ENCODE measurements at places on chromosomes 4 and X. TPM values are rescaled to one million over a fixed set of nuclear protein-coding genes. Genes with fewer than 3 reads are reported as not detected.

Gene LAP3
- 126 TPM for polyA plus RNA-seq

Gene SNCA
- polyA plus RNA-seq, result 20.4 TPM

Gene CT83
- polyA plus RNA-seq, result not detected

Gene WDR1
- 267 TPM for polyA plus RNA-seq

Gene MAGEE1
- 2.0 TPM for polyA plus RNA-seq

Gene RAB41
- polyA plus RNA-seq, result 0.10 TPM

Gene COPS4
- 31.0 TPM for polyA plus RNA-seq

Gene DCLK2
- polyA plus RNA-seq, result 2.5 TPM

Gene SPCS3
- polyA plus RNA-seq, result 36.5 TPM

Gene TMEM150C
- 1.2 TPM for polyA plus RNA-seq

Gene GLOD5
- 7.5 TPM for polyA plus RNA-seq

Gene ODAM
- polyA plus RNA-seq, result not detected

Gene UGT2B17
- not detected for polyA plus RNA-seq

Gene STPG2
- polyA plus RNA-seq, result not detected

Gene PRSS12
- 16.1 TPM for polyA plus RNA-seq

Gene LRAT
- 0.25 TPM for polyA plus RNA-seq

Gene HPGD
- 249 TPM for polyA plus RNA-seq

Gene HMX1
- polyA plus RNA-seq, result not detected

Gene USP11
- polyA plus RNA-seq, result 6.6 TPM

Gene PRKG2
- polyA plus RNA-seq, result 16.2 TPM

Gene MAP7D2
- 1.8 TPM for polyA plus RNA-seq

Gene FGD1
- 0.69 TPM for polyA plus RNA-seq

Gene F8
- polyA plus RNA-seq, result 2.4 TPM

Gene ADAMTS3
- polyA plus RNA-seq, result not detected

Gene SPANXN4
- polyA plus RNA-seq, result not detected

Gene TREX2
- 0.87 TPM for polyA plus RNA-seq

Gene TSPAN6
- polyA plus RNA-seq, result 57.1 TPM

Gene TECRL
- polyA plus RNA-seq, result 0.69 TPM

Gene ARAP2
- polyA plus RNA-seq, result 5.1 TPM

Gene SPANXD
- not detected for polyA plus RNA-seq

Gene FAAH2
- 3.2 TPM for polyA plus RNA-seq

Gene LNX1
- 7.9 TPM for polyA plus RNA-seq

Gene RTL9
- not detected for polyA plus RNA-seq

Gene NDP
- 0.29 TPM for polyA plus RNA-seq

Gene HHIP
- 0.50 TPM for polyA plus RNA-seq

Gene CLCN5
- polyA plus RNA-seq, result 1.8 TPM

Gene MXRA5
- not detected for polyA plus RNA-seq

Gene RBM47
- 92.5 TPM for polyA plus RNA-seq

Gene DDX60
- polyA plus RNA-seq, result 32.4 TPM

Gene MAGED2
- polyA plus RNA-seq, result 63.4 TPM

Gene NOX1
- polyA plus RNA-seq, result 6.6 TPM

Gene AADAT
- 0.92 TPM for polyA plus RNA-seq

Gene FANCB
- polyA plus RNA-seq, result under 0.01 TPM

Gene AFAP1
- 9.6 TPM for polyA plus RNA-seq

Gene ATOH1
- polyA plus RNA-seq, result 24.0 TPM

Gene KIAA1210
- not detected for polyA plus RNA-seq

Gene FGF16
- polyA plus RNA-seq, result not detected

Gene PPEF2
- 0.03 TPM for polyA plus RNA-seq

Gene GYPE
- 0.92 TPM for polyA plus RNA-seq

Gene SOWAHB
- polyA plus RNA-seq, result 12.3 TPM

Gene SERPINA7
- polyA plus RNA-seq, result not detected

Gene MAGEB17
- not detected for polyA plus RNA-seq

All from sigmoid colon (tissue), 7 donors.